ENCODE measurements at places on chromosomes 3 and 15.

DNA sequence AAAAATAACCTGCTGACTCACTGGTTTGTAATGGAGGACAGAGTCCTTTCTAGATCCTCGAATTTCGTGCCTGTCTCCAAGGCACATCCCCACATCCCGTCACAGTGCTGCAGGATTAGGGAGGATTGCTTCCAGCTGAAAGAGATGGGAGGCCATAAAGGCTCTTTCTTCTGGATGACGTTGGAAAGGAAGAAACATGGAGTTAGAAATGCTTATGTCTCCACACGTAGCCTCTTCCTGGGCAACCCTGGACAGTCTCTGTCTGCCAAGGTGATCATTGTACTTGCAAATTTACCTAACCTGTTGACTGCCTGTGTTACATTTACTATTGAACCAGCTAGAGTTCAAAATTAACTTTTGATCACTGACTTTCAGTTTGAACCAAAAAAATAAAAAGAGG is 27.6 kb upstream of the VILL start:
- DNase-seq, result no peak

- DNase-seq, result no peak
These were observed 95.4 kb upstream of the CCDC80 start for GRCh38 chr3:112736386-112736785.

DNA sequence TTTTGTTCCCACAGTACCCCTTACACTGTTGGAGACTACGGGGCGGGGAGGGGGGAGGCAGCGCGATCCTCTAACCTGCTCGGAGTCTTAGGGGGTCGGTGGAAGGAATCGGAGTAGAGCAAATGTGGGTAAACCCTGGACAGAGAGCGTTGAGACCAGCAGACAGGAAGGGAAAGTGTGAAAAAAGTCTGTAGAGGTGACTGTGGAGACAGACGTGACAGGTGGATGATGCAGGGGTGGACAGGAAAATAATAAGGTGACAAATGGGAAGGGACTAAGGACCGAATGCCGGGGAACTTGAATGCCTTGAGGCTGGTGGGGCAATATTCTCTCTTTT is 424 bp downstream of the EAF2 start:
- DNase-seq, result no peak

DNA sequence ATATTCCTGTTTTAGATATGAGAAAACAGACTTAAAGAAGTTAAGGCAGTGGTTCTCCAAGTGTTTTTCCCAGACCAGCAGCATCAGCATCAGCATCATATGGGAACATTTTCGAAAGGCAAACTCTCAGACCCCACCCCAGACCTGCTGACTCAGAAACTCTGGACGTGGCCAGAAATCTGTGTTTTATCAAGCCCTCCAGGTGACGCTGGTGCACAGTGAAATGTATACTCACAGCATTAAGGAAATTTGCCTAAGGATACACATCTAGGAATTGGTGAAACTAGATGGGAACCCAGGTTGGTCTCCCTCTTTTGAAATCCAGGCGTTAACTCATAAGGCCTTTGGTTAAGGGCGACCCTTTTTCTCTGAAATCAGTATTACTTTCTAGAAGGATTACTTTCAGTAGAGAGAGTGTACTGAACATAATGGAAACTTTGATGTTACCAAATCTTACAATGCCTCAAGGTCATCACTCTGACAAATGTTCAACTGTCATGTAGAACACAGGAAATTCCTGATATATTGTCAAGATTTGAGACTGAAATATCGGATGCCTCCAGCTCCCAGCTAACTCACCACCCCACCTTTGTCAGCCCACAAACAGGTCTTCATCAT is 910.2 kb downstream of the ROBO1 start:
- DNase-seq, result peak; percentile 53

- no peak for DNase-seq
These were observed 29.3 kb downstream of the PDIA5 start for GRCh38 chr3:123096126-123096525.

DNA sequence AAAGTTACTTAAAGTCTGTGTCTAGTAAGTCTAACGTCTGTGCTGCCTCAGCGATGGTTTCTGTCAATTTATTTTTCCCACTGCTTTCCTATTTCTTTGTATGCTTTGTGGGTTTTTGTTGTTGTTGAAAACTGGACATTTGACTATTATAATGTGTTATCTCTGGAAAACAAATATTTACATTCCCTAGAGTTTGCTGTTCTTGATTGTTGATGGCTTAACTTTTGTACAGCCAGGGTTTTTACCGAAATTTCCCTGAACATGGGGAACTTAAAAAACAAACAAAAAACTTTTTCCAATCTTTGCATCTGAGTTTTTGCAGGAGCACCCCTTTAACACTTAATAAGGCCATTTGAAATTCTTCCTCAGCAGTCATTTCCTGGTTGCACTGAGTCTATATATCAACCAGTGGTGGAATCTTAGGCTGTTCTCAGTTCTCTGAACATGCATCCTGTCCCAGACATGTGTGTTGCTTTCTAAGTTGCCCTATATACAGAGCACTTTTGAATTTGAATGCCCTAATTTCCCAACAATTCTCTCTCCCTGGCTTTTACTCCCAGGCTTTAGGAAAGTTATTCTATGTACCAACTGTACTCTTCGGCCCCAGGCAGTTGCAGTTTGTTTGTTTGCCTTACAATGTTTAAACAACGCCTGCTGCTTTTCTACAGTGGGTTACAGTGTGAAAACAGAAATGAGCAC is 11.8 kb upstream of the PIAS1 start:
- DNase-seq, result peak; percentile 56

DNA sequence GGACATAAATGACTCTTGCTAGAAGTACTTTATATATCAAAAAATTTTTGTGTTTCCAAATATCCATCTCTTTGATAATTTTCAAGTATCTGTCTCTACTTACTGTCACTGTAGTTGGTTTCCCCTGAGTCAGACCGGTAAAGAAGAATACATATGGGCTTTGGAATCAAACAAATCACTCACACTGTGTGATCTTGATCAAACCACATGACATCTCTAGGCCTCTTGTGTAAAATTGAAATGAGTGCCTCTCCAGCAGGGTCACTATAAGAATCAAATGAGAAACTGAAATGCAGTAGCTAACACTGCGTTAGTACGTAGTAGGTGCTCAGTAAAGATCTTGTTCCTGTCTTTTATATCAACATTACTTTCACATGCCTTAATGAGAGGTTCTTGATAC is 314.6 kb upstream of the STT3B start:
- no peak for DNase-seq

GRCh38 chr3:127816783-127817405 is 5.4 kb downstream of the MGLL start:
- DNase-seq, result no peak

DNA sequence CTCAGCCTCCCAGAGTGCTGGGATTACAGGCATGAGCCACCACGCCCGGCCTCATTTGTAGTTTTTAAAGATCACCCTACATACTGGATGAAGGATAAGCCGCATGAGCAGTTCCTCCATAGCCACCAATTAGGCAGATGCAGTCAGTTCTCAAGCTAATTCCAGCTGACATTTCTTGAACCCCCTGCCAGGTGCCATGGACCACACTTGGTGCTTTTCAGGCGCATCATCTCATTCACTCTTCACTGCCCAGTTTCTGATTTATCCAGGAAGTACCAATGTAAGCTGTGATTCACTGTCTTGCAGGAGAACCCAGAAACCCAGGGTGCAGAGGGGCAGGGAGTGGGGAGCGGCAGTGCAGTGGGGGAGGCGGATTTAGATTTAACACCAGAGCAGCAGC is 56.5 kb upstream of the RASA2 start:
- DNase-seq, result no peak

- no peak for DNase-seq
These were observed 104.3 kb downstream of the GHSR start for GRCh38 chr3:172343979-172344378.

DNA sequence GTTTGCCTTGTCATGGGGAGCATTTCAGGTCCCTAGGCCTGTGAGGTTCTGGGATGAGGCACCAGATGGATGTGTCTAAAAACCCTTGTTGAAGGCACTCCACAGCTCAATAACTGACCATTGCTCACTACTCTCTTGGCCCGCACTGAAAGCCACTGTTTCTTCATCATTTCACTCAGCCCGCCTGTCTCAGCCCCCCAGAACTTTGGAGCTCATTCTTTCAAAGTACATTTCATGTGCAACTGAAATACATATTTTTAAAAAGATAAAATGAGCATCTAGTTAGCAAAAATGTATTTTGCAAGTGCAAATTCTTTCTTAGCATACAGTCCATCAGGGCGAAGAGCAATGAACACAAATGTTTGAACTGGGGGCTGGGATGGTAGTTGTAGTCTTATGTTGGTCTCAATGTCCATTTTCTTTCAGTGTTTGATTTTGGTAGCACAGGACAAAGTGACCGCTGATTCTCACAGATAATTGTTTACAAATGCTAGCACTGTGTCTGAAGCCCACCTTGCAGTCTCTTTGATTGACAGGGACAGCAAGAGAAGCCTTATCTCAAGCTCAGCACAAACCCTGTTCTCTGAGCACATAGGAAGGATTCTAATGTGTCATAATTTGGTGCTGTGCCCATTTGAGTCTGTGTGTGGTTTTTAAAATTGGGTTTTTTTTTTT is 19.6 kb downstream of the HEMK1 start:
- DNase-seq, result no peak

- DNase-seq, result no peak
These were observed 307.0 kb downstream of the EPHA6 start for GRCh38 chr3:97121386-97121785.

GRCh38 chr3:10839167-10839566 is 23.1 kb downstream of the SLC6A11 start:
- DNase-seq, result no peak

GRCh38 chr3:103127737-103128136 is 692.9 kb downstream of the ZPLD1 start:
- no peak for DNase-seq

DNA sequence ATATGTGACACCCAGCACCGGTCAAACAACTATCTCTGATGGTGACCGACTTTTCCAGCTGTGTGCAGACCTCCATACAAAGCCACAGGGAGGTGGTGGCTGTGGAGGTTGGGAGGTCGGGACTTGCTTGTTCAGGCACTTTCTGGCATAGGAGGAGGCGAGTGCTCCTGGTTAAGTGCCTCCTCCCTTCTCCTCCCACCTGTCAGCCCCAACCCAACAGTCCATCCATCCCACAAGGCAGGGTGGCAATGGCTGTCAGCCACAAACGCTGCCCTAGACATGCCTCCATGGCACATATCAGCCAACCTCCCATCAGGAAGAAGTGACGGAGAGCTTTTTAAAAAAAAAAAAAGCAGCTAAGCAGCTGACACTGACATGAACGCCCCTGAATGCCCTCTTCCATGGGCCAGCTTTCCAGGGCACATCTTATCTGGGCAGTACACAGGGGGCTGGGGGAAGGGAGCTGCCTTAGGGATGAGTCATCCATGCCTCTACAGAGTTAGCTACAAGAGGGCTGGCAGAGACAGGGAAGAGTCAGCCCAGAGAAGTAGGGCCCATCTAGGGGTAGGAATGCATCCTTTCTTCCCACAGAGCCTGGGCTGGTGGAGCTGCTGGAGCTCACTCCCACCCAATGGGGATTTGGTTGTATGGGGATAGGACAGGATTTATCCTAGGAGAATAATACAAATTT is 41.2 kb downstream of the CCDC12 start:
- DNase-seq, result peak; percentile 83

DNA sequence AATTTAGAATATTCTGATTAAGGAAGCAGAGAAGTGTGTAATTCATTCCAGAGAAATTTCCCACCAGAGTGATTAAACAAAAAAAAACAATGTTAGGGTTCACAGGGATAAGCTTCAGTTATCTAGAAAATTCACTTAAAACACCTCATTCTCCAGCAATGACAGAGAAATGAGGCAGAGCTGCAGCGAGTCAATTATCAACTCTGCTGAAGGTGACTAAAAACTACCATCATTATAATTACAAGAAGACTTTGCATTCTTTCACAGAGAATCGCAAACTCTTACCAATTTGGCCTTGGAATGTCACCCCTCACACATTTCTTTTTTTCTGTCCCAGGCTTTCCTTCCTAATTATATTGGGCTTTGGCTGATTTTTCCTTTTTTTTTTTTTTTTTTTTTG is 117.1 kb downstream of the RAB11A start:
- no peak for DNase-seq

DNA sequence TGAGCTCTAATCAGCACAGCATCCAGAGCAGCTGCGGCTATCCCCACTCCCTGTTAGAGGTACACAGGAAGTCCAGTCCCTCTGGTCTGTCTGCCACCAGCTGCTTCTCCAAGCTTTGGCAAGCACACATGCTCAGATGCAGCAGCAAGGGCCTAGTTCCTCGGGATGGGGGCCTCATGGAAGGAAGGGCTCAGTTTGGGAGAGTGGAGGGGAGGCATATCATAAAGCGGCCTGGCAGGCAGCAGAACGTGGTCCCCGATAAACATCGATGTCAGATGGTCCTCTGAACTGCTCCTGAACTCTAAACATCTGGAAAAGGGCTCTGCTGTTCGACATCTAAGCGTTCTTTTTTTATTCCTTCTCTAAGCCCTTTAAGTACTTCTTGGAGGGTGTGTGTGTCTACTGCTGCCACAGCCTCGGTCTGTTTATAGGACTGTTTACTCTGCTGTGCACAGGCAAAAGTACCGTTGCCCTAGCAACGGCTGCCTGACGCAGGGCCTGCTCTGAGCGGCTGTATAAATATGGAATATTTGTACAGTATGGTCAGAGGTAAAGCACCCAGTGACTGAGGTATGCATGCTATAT is 74.6 kb downstream of the PRICKLE2 start:
- peak; percentile 28 for DNase-seq

DNA sequence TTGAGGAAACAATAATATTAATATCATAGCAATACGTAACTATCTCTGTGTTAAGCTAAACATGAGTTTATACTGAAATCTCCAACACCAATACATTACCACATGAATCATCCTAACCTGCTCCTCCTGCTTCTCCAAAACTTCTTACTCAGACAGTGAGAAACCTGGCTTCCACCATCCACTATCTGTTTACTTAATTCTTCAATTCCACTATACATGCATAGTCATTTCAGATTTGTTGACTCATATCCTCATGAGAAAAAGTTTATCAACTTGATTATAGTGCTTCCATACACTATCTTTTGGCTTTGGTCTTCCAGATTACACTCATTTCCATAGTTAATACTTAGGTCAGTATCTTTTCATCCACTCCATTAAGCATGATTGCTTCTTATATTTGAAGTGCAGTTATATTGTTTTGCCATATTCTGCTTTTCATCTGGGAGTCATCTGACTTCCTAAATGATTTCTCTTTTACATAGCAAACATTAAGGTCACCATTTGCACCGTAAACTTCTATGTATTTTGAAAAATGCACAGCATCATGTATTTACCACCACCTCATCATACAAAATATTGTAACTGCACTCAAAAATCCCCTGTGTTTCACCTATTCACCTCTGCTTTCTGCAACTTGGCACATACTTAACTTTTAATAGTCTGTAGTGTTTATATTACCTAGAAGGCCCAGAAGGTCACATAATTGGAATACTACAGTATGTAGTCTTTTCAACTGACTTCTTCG is 970.6 kb downstream of the DIPK2A start:
- DNase-seq, result no peak

- DNase-seq, result no peak
These were observed 131.8 kb downstream of the MDFIC2 start for GRCh38 chr3:70180664-70181063.

GRCh38 chr3:114566162-114566755 is 272.4 kb downstream of the TIGIT start:
- DNase-seq, result no peak

- DNase-seq, result no peak
These were observed 21.9 kb downstream of the PAQR9 start for GRCh38 chr3:142941373-142942123.

- DNase-seq, result peak; percentile 31
These were observed 37.6 kb upstream of the EPHB3 start for GRCh38 chr3:184523825-184524615.

- no peak for DNase-seq
These were observed 19.1 kb upstream of the SEC61A1 start for GRCh38 chr3:128033102-128033501.

All from A549 (cell line).